Activated CD8-positive, alpha-beta memory T cell treated with anti-CD3 and anti-CD28 coated beads for 1 hour (primary cell): ENCODE measurements at places on chromosomes 2 and 18.

- DNase-seq: no peak
Observed at GRCh38 chr2:217090024-217090473, 230.2 kb upstream of the TNP1 start.

- DNase-seq: no peak
Observed at GRCh38 chr2:45793305-45793962, 142.0 kb downstream of the PRKCE start.

DNA sequence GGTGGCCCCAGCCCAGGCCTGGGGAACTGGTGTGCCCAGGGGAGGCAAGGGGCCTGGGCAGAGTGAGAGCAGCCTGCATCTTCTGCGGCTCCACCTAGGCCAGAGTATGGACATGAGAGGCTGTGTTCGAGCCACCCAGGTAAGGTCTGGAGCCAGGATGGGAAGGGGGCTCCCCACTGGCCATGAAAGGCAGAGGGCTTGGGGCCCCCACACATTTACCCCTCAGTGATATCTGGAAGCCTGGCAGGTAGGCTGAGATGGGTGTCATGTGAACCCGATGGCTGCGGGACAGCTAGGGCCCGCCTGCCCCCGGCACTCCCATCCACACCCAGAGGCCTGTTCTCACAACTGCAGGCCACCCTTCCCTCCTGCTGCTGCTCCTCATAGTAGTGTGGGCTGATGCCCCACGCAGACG, 13.2 kb downstream of the ADRA2B start:
- DNase-seq: no peak

- no peak for DNase-seq
Observed at GRCh38 chr18:35185771-35186170, 55.1 kb upstream of the ZNF397 start.

DNA sequence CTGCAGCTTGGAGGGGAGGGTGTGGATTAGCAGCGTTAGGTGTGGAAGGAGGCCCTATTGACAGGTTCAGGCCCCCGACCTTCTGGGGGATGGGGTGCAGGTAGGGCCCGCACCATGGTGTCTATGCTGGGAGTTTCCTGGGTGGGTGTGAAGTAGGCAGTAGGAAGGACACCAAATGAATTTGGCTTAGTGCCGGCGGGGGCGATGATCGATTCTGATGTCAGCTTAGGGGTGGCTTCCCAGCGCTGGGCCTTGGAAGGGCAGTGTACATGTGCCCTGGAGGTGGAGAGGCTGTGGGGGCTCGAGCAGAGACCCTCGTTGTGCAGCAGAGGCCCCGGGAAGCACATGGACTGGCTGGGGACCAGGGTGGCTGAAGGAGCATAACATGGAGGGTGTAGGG, 21.6 kb downstream of the DCDC2C start:
- DNase-seq: no peak

GRCh38 chr2:238457927-238458324, 31.2 kb downstream of the ASB1 start:
- no peak for DNase-seq

DNA sequence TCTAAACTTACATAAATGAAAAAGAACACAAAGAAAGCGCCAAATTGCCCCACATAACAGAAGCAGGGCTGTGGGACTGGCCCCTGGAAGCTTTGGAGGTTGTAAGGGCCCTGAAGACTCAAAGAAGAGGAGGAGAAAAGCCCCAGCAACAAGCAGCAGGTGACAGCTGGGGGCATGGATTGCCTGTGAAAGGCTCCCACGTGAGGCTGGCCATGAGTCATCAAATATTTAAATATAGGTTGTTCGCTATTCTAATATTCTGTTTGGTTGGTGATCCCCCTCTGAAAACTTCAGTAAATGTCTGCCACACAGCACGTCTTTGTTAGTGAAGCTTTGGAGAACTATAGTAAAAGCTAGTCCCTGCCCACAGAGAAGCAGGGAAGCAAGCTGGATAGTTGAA, 132.4 kb downstream of the MREG start:
- DNase-seq: no peak

- no peak for DNase-seq
Observed at GRCh38 chr18:79372991-79373390, 22.7 kb upstream of the NFATC1 start.

GRCh38 chr2:70525032-70525431, 28.6 kb downstream of the TGFA start:
- DNase-seq: no peak

DNA sequence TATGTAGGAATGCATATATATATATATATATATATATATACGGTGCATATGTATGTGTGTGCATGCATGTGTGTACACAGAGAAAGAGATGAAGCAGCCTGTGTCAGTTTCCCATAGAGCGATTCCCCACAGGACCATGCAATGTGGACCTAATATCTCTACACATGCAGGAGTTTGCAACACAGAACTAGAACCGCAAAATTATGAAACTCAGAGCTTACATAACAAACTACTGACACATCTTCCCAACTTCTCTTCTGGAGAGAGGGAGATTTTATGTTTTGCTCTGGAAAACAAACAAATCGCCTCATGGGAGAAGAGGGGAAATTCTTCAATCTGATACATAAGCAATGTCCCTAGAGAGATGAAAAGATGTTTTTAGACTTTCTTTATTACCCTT, 377.2 kb downstream of the LRATD1 start:
- no peak for DNase-seq

DNA sequence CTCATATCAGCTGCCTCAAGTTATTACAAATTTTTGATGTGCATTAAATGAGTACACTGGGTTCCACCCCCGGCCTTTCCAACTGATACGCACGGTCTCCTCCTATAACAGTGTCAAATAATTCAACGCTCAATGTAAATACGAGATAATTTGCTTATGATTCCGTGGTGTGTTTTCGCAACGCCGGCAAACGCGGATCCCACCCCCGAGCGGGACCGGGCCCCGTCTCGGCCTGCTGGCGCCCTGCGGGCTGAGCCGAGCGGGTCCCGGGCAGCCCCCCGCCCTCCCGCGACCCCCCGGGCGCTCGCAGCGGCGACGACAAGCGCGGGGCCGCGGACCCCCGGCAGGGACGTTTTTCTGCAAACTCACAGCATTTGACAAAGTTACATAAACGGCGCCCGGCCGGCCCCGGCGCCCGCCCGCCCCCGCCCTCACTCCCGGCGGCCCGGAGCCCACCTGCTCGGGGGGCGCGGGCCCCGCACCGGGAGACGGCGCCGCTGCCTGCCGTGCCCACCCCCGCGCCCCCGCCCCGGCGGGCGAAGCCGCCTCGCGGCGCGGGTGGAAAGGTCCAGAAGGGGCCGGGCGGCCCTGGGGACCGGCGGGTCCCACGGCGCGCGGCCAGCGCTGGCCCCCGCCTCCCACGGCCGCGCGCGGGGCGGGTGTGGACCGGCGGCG, 762 bp downstream of the HDAC4 start:
- no peak for DNase-seq

GRCh38 chr2:101679801-101680487, 17.6 kb upstream of the MAP4K4 start:
- DNase-seq: no peak

GRCh38 chr2:155021618-155022017, 323.1 kb downstream of the KCNJ3 start:
- DNase-seq: no peak

DNA sequence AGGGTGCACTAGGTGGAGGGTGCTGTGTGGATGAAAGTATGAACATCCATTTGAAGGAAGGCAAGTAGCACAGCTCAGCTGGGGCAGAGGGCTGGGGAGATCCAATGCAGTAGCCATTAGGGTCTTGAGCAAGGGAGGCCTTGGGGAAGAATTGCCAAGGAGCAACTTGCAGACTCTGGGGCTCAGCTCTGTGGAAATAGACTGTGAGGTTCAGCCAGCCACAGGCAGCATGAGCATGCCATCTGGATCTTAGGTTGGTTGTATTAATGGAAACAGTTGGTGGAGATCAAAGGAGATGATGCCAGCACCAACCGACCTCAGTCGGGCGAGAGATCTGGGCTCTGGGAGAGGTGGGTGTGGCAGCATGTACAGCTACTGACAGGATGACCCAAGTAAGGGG, 5.6 kb downstream of the ZAP70 start:
- DNase-seq: no peak

GRCh38 chr2:171578127-171578803, 56.0 kb downstream of the CYBRD1 start:
- DNase-seq: no peak

- DNase-seq: no peak
Observed at GRCh38 chr2:237629739-237630138, 2.4 kb downstream of the LRRFIP1 start.

DNA sequence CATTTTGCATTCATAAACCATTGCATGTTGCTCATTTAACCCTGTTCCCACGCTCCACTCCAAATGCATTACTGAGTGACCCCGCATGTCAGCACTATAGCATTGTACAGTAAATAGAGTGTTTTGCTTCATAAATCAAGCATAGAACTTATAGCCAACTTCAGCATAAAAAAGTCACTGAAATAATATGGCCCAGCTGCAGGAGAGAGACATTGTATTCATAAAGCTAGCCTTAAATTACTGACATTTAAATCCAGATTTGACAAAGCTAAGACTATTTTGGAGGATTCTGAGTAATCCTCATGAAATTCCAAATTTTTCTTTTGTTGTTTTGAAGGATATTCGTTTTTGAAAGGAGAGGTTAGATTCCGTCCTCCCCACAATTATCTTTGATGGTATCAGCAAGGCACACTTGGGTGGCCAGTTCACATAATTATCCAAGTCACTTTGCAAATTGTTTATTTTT, 320.9 kb upstream of the TCF4 start:
- no peak for DNase-seq

DNA sequence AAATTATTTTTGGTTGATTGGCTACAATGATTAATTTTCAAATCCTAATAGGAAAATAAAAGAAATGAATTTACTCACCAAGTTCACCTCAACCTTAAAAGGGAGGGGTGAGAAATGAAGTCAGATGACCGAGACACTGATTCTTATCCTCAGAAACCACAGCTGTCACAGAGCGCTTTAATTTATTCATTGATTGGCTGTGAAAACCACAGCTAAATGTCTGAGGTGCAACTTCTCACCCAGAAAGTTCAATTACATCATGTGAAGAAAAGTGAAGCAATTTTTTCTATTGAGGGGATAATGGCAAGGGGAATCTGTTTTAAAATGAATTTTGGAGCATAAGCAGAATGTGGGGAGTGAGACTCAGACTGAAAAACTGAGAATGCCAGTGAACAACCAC, 128.4 kb downstream of the RNF152 start:
- DNase-seq: no peak

DNA sequence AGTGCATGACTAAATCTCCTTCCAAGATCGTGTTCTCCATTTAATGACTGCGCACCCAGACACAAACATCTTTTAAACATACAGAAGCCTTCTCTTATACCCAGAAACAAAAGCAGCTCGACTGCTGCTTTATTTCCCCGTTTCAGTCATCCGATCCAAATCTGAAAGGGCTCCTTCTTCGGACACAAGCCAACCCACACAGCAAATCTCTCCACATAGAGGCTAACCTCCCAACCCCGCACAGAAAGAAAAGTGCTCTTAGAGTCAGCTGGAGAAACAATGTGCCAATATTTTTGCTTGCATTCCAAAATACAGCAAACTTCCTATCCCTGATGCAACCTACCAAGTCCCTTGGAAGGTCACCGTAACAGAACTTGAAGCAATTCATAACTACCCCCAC, 29.1 kb downstream of the GAREM1 start:
- DNase-seq: no peak

DNA sequence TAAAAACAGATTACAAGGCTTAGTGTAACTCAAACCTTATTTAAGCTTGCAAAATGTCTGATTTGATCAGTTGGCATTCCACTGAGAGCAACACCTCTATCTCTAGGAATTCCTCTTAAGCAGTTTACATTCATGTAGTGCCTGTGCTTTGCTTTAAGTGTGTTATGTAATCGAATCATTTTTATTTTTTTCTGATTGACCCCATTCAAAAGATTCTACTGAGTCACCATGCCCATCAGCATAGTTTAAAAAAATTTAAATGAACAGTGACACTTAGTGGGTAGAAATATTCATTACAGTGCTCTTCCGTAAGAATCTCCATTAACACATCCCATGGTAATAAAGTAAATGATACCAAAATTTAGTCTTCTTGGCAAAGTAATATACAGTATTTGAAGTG, 67.8 kb upstream of the SLC4A10 start:
- no peak for DNase-seq
